ENCODE measurements at places on chromosomes 16 and 17.

DNA sequence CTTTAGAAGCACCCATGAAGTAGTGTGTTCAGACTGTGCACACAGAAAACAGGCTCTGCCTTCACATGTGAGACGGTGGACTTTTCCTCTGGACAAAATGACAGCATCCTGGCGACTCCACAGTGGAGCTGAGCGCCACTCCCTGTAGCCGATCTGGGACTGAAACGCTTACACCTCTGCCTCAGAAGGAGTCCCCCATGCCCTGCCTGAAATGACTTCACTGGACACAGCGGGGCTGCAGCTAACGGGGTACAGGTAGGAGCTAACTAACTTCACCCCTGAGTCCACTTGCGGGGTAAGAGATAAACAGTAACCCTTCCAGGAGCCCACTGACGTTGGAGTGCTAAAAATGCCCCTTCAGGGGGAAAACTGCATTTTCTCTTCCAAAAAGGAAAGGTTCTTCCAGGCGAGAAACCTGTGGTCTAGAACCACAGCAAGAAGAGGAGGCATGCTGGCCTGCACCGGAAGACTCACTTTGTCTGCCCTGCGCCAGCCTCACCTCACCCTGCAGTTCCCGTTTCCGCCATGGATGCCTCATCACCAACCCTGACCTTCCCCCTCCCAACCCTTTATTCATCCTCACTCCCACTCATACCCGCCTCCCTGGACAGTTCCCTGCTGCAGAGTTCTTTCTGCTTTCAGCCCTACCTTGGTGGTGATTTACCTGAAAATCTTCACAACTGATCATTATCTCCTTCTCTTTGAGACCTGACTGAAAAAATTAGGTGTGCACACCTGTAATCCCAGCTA lies 19.4 kb upstream of the ENDOV start:
- no peak for DNase-seq

DNA sequence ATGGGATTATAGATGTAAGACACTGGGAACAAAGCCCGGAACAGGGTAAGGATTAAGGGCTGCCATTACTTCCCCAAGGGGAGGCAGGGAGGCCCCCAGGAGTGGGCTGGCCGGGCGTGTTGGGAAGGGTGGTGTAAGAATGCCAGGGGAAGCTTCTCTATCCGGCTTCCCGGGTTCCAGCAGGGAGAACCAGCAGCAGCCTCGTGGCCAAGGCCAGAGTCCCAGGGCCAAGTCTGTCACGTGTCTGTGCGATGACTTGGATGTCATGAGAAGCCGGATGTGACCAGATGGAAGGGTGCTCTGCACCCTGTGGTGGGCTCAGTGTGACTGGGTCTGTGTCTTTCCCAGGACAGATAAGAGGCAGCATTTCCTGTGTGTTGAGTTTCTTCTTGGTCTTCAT lies 52.1 kb downstream of the SCNN1B start:
- no peak for DNase-seq

GRCh38 chr16:3131755-3132377 lies 3.0 kb upstream of the ZNF213 start:
- DNase-seq: peak; percentile 52

- DNase-seq: no peak
Measured at GRCh38 chr17:32962320-32962711, 29.3 kb upstream of the SPACA3 start.

GRCh38 chr17:79986411-79987186 lies 49.1 kb downstream of the TBC1D16 start:
- peak; percentile 25 for DNase-seq

DNA sequence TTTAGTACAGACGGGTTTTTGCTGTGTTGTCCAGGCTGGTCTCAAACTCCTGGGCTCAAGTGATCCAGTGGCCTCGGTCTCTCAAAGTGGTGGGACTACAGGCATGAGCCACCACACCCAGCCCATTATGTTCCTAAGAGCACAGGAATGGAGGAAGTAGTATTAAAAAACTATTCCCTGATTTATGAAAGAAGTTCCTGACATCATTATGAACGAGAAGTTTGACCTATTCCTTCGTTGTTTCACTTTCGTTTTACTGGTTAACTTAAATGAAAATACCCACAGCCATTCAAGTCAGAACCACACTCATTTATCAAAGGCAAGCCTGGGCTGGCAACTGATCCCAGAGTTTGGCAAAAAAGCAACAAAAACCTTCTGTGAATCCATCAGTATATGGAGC lies 13.5 kb upstream of the CBX4 start:
- peak; percentile 72 for DNase-seq

DNA sequence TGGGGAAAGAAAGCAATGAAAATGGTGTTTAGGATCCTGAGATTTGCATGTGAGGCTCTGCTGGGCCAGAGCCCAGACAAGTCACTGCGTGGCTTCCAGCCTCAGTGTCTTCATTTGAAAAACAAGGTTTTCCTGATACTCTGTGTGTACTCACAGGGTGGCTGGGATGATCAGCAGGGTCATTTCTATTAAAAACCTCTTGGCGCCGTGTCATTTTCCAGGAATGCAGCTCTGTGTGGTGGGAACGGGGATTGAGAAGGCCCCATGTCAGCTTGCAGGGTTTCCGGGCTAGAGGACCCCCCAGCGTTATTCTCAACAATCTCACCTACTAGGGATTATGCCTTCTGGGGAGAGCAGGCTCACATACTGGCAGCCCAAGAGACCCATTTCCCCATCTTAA lies 73.5 kb downstream of the FOXL1 start:
- DNase-seq: no peak

DNA sequence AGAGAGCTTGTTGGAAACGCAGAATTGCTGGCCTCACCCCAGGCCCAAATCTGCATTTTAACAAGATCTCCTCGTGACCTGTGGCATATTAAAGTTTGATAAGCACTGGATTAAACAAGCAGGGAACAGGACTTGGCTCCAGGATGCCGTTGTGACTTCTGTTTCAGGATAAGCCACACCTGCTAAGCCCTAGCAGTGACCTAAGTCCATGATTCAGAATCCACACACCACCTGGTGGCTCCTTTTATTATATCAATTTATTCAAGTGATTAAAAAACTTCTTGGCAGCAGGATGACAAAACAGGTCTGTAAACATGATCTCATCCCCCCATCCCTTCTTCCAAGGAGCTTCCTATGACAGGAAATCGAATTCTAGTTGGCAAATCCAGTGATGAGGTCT lies 9.1 kb downstream of the NAGPA start:
- peak; percentile 73 for DNase-seq

Measured in kidney tubule cell (primary cell).